ENCODE measurements at places on chromosomes 12 and 14. TPM values are rescaled to one million over a fixed set of nuclear protein-coding genes. Genes with fewer than 3 reads are reported as not detected.

- DNase-seq: no peak
Observed at GRCh38 chr12:100427078-100427477, 46.6 kb upstream of the NR1H4 start.

DNA sequence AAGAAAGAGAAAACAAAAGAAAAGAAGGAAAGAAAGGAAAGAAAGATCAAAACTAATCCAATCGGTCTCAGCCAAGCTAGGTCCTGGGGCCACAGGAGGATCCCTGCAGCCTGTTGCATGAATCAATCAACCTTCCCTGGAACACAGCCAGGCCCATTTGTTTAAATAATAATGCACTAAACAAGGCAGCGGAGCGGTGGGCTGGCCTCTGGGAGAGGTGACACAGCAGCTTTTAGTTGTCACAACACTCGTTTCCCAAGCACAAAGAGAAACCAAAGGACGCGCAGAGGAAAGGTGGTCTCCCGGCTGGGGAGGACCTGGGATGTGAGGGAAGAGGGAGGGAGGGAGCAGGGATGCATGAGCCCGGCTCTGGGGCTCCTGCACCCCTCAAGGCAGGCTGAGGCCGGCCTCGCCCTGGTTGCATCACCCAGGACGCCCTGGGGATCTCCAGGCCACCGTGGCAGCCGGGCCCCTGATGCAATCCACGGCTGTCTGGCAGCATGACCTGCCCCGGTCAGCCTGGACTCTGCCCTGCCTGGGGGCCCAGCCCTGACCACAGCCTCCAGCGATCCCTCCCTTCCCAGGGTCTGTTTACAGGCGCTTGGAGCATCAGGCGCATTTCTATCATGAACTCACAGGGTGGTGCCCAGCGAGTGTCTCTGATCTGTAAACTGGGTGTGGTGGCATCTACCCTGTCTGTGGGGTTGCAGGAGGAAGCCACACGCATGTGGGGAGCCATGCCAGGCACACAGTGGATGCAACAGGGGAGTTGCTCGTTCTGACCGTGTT is 32.5 kb downstream of the MMP17 start:
- DNase-seq: peak; percentile 61

- peak; percentile 63 for DNase-seq
Observed at GRCh38 chr12:47247418-47247817, 167.7 kb upstream of the AMIGO2 start.

DNA sequence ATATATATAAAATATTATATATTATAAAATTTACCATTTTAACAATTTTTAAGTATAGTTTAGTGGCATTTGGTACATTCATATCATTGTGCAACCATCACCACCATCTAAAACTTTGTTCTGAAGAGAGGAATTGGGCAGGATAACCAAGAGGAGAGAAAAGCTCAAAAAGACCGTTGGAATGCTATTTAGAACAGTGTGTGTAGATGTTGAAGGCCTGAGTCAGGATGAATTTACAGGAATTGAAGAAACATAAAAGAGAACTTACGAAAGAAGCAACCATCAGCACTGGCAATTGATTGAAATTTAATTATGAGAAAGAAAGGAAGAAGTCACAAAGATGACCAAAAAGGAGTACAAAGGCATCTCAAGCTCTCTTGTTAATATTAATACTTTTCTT is 196.9 kb upstream of the PWP1 start:
- DNase-seq: no peak

GRCh38 chr12:4031703-4032291 is 158.6 kb upstream of the PARP11 start:
- no peak for DNase-seq

- DNase-seq: no peak
Observed at GRCh38 chr14:71451501-71451900, 480.7 kb upstream of the RGS6 start.

Gene AKT1
- 159 TPM for polyA plus RNA-seq

DNA sequence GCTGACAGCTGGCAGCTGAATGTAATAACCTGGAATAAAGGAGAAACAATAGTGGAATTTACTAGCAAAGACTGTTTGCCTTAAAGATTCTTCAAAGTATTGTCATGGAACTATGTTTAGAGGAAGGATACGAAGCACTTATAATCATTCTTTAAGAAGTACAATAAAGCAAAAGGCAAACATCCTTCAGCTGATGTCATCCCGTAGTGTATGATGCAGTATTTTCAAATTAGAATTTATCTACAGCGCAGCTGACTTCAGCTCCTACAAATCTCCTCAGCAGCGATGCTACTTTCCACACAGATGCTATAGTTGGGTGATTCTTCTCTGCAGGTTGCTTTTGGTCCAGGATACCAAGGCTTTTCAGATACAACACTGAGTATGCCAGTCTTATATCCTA is 31.5 kb downstream of the CLEC1A start:
- peak; percentile 45 for DNase-seq

Gene REM2
- 0.88 TPM for polyA plus RNA-seq

DNA sequence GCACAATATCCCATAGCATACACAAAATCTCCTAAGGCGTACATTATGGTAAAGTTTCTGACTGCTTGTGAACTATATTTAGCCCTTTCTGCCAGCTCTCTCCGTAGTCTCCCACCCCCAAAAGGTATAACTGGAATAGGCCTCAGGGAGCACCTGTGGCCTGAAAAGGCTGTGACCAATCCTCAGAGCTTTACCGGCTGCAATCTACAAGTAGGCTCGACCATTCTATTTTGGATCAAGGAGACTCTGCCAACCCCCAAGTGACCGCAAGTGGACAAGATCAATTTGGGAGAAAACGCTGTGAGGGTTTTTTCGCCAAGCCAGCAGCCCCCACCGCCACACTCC is 1.2 kb downstream of the PPTC7 start:
- no peak for DNase-seq

DNA sequence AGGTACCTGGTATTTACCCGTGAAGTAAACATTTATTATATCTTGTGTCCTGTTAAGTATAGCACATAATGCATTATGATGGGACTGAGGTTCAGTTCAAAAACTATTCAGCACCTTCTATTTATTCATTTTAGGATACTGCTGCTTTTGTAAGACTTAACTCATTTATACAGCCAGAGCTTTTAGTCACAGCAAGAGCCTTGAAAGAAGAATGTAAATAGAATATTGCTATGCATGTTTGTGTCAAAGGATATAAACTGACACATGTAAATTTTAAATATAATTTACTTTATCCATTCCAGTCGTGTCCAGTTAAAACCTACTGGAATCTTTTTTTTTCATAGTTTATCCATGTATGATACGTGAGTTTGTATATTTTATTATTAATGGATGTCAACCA is 168.8 kb downstream of the FUT8 start:
- no peak for DNase-seq

Gene PGF
- 10.0 TPM for polyA plus RNA-seq

DNA sequence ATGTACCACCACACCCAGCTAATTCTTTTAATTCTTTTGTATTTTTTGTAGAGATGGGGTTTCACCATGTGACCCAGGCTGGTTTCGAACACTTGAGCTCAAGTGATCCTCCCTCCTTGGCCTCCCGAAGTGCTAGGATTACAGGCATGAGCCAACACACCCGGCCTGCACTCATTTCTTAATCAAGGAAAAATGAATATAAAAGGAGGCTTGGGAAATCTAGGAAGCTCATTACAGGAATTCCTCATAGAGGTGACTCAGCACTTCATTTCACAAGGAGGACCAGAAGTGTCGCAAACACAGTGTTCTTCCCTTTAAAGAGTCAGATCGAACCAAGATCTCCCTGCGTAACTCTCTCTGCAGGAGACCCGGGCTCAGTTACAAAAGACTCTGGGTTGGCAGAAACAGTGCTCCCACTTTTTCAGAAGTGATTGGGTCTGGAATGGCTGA is 30.3 kb downstream of the NFKBIA start:
- DNase-seq: no peak

Gene AKAP5
- polyA plus RNA-seq: 0.15 TPM

Gene AKAP3
- polyA plus RNA-seq: 1.2 TPM

Gene CLEC1A
- 6.8 TPM for polyA plus RNA-seq

GRCh38 chr14:91346838-91347173 is 70.8 kb downstream of the CCDC88C start:
- DNase-seq: no peak

DNA sequence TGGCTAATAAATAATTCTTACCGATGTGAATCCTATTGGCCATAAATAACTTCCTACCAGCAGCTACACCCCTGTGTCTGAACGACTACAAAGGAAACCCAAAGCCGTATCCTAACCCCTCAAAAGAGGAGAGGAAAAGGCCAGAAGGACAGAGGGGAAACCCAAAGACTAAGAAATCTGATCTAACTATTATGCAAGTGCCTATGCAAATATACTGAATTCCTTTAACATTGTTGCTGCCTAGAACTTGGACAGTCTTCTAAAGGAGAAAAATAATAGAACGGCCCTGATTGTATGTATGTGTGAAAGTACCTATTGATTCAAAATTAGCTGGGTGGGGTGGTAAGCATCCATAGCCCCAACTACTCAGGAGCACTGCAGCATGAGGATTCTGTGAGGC is 997 bp downstream of the PLEKHG7 start:
- DNase-seq: no peak

DNA sequence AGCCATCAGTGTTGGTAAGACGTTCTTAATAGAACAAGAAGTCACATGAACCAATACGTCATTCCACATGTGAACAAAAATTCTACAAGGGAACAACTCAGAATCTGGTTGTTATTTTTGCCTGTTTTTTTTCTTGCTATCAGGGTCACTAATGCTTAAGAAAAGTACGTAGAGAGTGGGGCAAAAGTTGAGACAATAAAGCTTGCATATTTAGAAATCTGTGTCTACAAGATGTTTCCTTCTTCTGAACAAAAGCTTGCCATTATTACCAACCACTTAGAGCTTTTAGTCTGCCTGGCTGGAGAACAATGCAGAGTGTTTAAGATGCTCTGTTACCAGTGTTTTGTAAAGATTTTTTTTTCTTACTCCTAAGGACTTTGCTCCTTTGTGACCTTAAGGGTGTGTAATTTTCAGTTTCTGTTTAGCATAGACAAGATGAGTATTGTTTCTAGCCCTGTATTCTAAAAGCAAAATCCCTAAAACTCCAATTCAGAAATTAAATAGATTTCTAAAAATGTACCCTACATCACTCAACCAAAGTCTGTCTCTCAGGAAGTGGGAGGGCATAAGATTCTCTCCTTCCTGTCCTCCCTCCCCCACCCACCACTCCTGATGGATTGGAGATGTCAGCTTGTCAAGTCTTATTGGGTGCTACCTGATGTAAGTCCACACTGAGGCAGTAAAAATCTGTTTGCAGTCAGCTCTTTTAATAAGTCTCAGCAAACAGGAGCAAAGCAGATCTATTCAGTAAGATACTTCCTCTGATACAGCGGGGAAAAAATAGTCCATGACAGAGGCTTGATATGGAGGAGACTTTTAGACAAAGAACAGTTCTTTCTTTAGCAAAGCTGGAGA is 267.6 kb downstream of the GRIN2B start:
- DNase-seq: peak; percentile 28

DNA sequence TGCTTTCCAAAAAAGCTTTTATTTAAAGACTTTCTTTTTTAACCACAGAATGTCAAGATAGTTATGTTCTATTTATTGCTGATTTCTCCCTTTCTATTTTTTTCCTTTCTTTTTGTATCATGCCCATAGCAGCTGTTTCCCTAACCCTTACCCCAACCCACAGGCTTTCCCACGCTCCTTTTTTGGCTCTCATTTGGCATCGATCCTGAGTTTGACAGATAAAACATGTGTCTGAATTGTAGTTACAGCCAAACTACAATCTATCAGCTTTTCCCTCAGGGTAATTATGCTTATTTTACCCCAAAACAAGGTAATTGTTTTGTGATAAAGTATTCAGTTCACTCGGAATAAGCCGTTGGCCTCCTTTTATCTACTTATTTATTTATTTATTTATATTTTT is 46.7 kb downstream of the PDE3A start:
- DNase-seq: peak; percentile 89

- DNase-seq: no peak
Observed at GRCh38 chr14:64760146-64760755, 56.0 kb downstream of the PLEKHG3 start.

DNA sequence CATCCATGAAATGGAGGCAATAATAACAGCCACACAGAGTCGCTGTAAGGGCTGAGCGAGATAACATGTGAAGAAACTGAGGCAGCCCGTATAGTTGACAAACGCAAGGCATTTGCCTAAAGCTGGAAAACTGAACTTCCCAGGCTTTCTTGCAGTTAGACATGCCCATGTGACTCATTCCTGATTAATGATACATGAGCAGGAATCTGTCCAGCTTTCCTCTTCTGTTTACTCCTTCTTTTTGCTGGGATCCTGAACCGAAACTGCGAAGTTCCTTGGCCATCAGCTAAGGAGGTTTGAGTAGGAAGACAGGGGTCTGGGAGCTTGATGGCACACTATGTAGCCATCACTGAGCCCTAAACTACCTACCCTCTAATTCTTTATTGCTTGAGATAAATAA is 52.2 kb downstream of the ST8SIA1 start:
- DNase-seq: no peak

GRCh38 chr12:56469007-56469930 is 891 bp downstream of the SPRYD4 start:
- DNase-seq: peak; percentile 21

DNA sequence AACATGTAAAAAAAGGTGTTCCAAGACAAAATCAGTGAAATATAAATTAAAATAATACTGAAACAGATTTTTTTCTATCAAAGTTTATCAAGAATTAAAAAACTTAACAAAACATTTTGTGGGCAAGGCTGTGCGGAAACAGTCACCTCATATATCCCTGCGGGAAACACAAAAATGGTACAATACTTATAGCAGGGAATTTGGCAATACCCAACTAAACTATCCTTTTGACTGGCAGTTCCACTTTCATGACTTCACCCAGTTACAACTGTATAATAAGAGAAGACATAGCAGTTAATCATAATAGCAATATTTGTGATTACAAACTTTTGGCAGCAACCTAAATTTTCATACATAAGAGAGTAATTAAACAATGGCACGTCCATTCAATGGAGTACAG is 121.5 kb upstream of the EGLN3 start:
- no peak for DNase-seq

- no peak for DNase-seq
Observed at GRCh38 chr14:44620121-44621019, 113.3 kb upstream of the FSCB start.

Gene RNF212B
- 0.09 TPM for polyA plus RNA-seq

- no peak for DNase-seq
Observed at GRCh38 chr12:6457220-6457945, 5.5 kb downstream of the TAPBPL start.

DNA sequence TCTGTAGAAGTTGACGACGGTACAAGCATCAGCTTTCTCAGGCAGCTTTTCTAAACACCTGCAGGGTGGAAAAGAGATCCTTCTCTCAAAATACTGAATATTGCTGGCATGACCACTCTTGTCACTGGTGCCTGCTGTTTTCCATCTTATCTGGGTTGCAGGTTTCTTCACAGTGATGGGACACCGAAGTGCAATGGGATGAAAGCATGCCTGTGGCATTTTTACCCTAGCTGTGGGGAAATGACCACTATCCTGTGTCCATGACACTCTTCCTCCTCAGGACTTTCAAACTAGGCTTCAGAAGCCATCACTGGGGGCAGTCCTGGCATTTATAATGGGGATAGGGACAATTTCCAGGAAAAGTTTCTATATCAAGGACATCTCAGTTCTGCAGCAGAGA is 98.5 kb downstream of the ETV6 start:
- no peak for DNase-seq

- DNase-seq: no peak
Observed at GRCh38 chr14:104016873-104017650, 68.4 kb upstream of the ASPG start.

Measured in lung (tissue), 17 donors.